ENCODE measurements at places on chromosomes 5 and 9.

- no peak for DNase-seq
These were observed 1570.0 kb upstream of the NUDT12 start for GRCh38 chr5:105132581-105132980.

- DNase-seq = no peak
These were observed 52.0 kb upstream of the KCNIP1 start for GRCh38 chr5:170451747-170452365.

- DNase-seq = no peak
These were observed 104.7 kb upstream of the PRRC1 start for GRCh38 chr5:127412698-127413097.

- DNase-seq = no peak
These were observed 102.5 kb upstream of the SH3GL2 start for GRCh38 chr9:17476401-17476800.

GRCh38 chr9:76917299-76917698 lies 11.4 kb upstream of the PRUNE2 start:
- DNase-seq = no peak

DNA sequence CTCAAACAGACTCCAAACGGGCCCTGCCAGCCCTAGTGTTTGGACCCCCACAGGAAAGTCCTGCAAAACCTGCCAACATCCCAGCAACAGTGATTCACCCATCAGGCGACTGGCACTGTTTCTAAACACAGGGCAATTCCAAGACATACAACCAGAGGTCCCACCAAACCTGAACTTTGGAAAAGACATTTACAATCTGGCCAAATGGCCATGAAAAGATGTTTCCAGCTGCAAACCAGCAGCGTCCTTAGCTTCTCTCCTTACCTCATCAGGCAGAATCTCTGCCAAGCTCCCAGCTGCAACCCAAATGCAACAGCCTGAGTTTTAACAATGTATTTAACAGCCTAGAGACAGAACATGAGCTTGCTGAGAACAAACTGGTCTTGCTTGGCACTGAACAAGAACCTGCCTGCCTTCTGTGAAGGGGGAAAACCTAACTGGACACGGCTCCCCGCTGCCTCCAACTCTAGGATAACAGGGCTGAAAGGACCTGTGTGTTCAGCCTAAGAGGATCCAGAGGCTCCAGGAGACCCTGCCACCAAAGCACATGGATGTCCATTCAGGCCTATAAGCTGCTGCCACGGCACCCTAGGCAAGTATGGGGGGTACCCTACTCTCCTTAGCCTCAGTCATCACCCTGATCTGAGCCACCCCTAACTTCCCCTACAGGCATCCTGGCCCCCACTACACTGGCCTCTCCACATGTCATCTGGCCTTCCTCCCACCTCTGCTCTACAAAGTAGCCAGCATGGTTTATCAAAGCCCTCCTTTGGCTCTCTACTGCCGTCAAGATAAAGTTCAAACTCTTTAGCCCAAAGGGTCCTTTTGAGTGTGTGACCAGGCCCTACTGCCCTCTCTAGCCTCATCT lies 5.6 kb downstream of the P4HA2 start:
- no peak for DNase-seq

- no peak for DNase-seq
These were observed 58.5 kb upstream of the TJP2 start for GRCh38 chr9:69115621-69116020.

DNA sequence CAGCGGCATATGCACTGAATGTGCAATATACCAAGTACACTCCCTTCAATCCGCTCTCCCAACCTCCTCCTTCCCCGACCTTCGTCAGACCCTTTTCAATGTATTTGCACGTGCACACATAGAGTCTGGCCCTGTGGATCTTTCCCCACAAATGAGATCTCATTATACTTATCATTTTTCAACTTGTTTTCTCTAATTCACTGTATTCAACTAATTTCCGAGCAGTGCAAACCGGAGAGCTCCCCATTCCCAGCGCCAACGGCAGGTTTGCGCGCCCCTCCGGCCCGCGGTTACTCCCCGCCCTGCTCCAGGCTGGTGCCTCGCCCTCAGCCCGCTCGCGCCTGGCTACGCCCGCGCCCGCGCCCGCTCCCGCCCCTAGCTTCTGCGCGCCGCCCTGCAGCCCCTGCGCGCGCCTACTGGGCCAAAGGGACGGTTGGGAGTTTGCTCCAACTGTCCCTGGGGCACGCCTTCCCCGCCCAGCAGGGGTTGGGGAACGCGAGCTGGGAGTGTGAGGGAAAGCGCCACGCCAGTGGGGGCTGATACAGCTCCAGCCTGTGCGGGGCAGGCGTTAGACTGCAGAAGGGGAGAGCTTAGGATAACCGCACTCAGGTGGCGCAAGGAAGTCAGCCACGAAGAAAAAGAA lies 3.3 kb upstream of the CDC20B start:
- DNase-seq = no peak

DNA sequence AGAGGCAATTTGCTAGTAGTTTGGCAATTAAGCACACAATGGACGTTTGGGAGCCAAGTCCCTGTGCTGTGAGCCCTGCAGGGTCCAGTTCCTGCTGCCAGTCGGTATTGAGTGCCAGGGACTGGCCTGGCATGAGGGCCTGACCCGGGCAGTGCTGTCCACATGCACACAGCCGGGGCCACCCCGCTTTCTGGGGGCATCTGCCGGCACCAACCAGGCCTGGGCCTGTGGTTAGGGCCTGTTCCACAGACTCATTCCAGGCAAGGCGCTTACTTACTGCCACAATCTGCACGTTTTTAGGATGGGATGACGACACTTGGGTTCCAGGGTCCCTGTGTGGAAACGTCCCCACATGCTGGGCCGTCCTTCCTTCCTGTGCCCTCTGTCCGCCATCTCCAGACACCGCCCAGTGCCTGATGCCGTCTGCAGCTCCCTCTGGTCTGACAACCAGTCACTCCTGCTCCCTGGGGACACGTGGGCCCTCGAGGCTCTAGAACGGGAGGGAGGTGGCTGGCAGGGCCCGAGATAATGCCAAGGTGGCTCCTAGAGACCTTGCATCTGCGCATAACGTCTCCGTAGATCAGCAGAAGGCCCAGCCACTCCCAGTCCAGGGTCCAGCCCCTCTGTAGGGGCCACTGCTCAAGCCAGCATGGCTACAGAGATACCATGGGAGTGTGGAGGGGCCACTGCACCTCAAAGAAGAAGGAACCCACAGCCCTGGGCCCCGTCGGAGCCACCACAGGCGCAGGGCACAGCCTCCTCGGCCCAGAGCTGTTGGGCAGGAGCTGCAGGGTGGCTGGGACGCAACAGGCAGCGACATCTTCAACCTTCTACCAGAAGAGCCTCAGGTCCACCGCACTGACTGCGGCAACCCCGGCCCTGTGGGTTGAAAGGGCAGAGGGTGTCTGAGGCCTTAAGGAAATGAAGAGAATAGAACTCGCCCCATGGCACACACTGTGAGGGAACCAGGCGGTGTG lies 24.7 kb downstream of the SLC9A3 start:
- DNase-seq = no peak

- no peak for DNase-seq
These were observed 82.6 kb upstream of the ADAMTS19 start for GRCh38 chr5:129377504-129377903.

DNA sequence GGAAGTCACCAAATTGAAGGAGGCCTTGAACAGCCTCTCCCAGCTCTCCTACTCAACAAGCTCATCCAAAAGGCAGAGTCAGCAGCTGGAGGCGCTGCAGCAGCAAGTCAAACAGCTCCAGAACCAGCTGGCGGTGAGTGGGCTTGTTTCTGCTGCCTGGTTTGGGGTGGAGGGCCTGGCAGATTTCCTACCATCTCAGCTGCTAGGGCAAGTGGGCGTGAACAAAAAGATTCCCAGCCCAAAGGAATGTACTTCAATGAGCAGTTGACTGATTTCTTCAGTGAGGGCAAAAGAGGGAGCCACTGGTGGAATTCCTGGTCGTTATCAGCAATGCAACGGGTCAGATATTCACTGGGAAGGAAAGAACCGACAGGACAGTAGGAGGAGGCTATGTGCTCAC lies 12.6 kb upstream of the TTC23L start:
- DNase-seq = no peak

GRCh38 chr9:23342291-23342690 lies 483.7 kb downstream of the ELAVL2 start:
- DNase-seq = no peak

- DNase-seq = no peak
These were observed 117.6 kb upstream of the CCDC152 start for GRCh38 chr5:42638972-42639371.

- DNase-seq = no peak
These were observed 111.2 kb upstream of the IER5L start for GRCh38 chr9:129289131-129289731.

GRCh38 chr5:17275289-17276158 lies 58.1 kb downstream of the BASP1 start:
- DNase-seq = no peak

GRCh38 chr9:117340422-117340821 lies 74.4 kb downstream of the ASTN2 start:
- no peak for DNase-seq

GRCh38 chr9:112548836-112549595 lies 62.4 kb downstream of the KIAA1958 start:
- no peak for DNase-seq

DNA sequence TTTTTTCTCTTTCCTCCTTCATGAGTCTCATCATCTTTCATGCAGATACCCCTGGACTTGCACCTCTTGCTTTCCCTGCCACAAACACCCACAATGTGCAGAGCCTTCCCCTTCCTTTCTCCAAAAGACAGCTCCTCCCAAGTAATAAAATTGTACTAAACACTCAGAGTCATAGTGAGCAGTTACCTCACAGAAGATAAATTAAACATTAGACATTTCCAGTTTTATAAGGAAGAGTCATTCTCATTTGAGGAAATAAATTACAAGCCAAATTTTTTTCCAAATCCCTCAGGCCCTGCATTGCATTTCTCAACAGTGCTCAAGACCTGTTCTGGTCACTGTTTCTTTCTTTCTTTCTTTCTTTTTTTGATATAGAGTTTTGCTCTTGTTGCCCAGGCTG lies 131.5 kb downstream of the ATPSCKMT start:
- DNase-seq = no peak

DNA sequence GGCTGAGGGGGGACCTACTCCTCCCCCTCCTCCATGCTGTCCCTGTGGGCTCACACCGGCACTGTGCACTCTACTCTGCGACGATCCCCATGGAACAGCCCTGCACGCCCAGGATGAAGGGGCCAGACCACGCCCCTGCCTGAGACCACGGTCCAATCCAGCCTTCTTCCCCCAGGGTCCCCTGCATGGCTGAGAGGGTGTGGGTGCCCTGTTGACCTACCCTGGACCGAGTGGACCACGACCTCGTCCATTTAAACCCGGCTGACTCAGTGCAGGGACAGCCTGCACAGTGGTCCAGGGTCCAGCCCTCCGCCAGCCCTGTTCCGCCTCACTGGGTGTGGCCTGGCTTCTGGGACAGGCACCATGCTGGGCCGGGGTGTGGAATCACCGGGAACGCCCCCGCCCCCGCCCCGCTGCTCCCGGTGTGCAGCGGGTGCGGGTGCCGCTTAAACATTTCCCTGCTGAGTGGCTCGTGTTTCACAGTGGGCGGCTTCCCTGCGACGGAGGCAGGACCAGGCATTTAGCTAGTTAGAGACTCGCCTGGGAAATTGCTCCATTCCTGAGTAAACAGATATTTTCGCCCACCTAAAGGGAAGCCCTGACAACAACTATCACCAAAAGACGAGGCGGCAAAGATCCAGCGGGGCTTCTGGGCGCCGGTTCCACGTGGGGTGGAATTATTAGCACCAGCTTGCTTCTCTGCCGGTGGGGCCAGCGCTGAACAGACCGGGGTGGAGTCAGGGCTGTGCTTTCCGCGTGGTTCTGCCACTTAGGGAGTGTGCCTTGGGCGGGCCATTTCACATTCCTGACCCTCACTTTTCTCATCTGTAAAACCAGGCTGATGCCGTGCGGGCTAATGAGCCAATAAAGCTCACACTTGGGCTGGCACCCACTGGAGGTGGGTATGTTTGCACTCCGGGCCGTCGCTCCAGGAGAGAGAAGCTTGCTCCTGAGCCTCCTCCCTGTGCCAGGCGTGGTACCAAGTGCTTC lies 22.6 kb downstream of the DBH start:
- DNase-seq = no peak

GRCh38 chr5:120260651-120261050 lies 203.4 kb upstream of the PRR16 start:
- DNase-seq = no peak

GRCh38 chr5:135313946-135314345 lies 85.1 kb downstream of the MACROH2A1 start:
- DNase-seq = no peak

GRCh38 chr9:119003201-119003611 lies 366.0 kb downstream of the BRINP1 start:
- no peak for DNase-seq

GRCh38 chr9:13278368-13279246 lies 885 bp downstream of the MPDZ start:
- DNase-seq = no peak

DNA sequence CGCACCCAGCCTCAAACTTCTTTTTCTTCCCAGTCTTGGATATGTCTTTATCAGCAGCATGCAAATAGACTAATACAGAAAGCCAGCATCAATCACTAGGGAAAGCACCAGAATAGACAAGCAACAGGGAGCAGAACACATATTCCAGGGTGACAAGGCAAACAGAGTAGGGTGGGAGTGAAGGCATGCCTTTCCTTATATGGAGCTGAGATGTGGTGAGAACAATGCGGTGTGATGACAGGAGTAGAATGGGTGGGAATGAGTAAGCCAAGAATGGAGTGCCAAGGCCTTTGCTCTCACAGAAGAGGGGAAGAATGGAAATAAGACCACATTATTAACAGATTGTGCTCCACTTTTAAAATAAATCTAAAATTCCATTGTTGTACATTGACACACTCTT lies 115.6 kb downstream of the CETN3 start:
- DNase-seq = no peak

DNA sequence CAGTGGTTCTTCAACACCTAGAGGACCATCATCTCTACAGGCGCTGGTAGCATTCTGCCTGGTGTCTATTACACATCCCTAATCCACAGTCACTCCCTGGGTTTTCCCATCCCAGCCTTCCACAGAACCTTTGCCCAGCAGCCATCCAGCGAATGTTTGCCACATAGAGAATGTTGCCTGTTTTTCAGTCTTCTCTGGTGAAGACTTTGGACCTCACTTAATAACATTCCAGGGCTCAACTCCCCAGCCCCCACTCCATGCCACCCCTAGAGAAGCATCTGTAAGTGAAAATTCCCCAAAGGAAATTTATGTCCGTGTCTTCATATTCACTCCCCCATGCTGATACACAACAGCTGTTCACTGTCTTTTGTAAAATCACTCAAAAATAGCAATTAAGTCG lies 249.6 kb downstream of the AOPEP start:
- no peak for DNase-seq

Data from activated CD4-positive, CD25-positive, alpha-beta regulatory T cell treated with anti-CD3 and anti-CD28 coated beads, Interleukin-2, amount 50 U/mL, for 16 hours (primary cell).